CD14-positive monocyte (primary cell): ENCODE measurements at places on chromosomes 6 and 20.
A peak's percentile ranks its signal among the peaks of the same experiment; 100 is the strongest.

DNA sequence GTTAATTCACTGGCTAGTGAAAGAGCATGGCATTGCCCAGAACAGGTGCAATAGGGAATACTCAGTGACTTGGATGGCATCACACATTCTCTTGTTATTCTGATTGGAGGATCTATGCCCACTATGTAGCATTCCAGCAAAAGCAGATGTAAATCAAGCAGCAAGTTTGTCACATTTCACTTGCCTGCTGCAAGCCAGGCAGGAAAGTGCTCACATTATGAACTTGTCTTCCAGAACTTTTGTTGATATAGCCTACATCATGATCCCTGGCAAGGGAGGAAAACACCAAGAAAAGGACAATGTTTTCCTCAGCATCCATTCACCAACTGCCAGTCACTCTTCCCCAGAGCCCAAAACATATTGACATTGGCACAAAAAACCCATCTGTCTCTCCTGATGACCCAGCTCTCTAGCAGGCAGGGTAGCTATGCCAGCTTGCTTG, 77.8 kb downstream of the ARHGAP18 start:
- no peak for DNase-seq

GRCh38 chr6:74573613-74574012, 632.2 kb downstream of the COL12A1 start:
- DNase-seq: no peak

DNA sequence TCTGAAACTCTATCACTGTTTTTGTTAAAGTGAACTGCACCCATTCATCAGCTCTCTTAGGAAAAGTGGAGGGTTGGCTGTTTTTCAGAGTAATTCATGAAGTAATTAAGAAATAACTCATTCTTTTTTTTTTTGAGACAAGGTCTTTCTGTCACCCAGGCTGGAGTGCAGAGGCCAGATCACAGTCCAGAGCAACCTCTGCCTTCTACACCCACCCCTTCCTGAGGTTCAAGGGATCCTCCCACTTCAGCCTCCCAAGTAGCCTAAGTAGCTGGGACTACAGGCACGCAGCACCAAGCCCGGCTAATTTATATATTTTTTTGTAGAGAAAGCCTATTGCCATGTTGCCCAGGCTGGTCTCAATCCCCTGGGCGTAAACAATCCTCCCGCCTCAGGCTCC, 2.6 kb downstream of the ZNFX1 start:
- DNase-seq: no peak

- peak; percentile 90 for DNase-seq
Measured at GRCh38 chr20:32603046-32603726, 18.1 kb upstream of the NOL4L start.

- DNase-seq: peak; percentile 99
Measured at GRCh38 chr6:11732036-11732631, 46.5 kb downstream of the ADTRP start.

GRCh38 chr6:149095842-149096241, 221.7 kb upstream of the TAB2 start:
- DNase-seq: no peak

DNA sequence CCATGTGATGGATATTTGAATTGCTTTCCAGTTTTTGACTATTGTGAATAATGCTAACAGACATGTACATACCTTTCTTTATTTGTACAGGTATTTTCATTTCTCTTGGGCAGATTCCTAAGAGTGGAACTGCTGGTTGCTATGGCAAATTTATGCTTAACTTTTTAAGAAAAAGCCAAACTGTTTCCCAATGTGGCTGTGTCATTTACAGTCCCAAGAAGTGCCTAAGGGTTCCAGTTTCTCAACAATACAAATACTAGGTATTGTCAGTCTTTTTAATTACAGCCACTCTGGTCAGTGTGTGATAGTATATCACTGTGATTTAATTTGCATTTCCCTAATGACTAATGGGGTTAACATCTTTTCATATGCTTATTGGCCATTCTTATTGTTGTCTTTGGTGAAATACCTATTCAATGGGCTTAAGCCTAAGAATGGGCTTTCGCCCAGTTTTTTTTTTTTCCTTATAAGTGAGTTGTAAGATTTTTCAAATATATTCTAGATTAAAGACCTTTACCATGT, 10.3 kb downstream of the REPS1 start:
- no peak for DNase-seq

- no peak for DNase-seq
Measured at GRCh38 chr6:95767897-95768463, 190.6 kb downstream of the MANEA start.

GRCh38 chr6:90068703-90069523, 174.6 kb downstream of the GJA10 start:
- no peak for DNase-seq

DNA sequence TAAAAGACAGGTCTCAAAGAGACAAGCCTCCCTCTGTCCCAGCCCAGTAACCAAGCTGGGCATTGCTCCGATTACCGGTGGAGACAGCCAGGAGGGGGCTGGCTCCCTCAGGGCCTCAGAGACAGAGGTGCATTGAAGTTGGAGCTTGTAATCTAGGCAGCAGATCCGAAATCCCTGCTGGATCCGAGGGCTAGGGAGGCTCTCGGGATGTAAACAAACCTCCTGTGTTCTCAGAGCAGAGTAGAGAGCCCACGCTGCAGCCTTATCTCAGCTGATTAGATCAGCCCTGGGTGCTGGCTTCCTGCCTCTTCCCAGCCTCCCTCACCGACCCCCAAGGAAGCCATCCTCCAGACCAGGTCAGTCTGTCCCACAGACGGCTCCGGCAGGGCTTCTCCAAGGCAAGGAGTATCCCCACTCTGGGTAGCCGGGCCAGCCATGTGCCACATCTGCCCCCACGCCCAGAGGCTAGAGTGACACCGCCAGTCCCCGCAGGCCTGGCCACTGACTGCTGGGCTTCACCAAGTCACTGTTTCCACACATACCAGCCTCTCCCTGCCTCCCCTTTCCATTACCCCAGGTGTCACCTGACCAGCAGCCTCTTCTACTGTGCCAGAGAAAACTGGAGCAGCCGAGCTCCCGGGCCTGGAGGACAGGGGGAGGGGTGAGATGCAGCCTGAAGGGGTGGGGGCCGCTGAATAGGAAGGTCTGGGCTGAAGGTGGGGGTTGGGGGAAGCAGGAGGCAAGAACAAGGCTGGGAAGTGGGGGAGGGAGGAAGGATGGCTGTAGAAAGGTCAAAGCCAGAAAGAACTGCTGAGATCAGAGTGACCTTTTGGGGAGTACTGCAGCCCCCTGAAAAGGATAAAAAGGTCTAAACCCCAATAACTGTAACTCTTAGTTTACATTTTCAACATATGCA, 6.0 kb downstream of the SDC4 start:
- DNase-seq: no peak

- no peak for DNase-seq
Measured at GRCh38 chr6:5462856-5463255, 201.5 kb downstream of the FARS2 start.

GRCh38 chr6:107185391-107185970, 70.2 kb upstream of the BEND3 start:
- DNase-seq: no peak

- DNase-seq: no peak
Measured at GRCh38 chr6:156517088-156517487, 260.1 kb upstream of the ARID1B start.

- DNase-seq: no peak
Measured at GRCh38 chr6:145733810-145734209, 1.5 kb downstream of the EPM2A start.

- peak; percentile 27 for DNase-seq
Measured at GRCh38 chr6:44057931-44058616, 69.2 kb downstream of the MRPL14 start.

DNA sequence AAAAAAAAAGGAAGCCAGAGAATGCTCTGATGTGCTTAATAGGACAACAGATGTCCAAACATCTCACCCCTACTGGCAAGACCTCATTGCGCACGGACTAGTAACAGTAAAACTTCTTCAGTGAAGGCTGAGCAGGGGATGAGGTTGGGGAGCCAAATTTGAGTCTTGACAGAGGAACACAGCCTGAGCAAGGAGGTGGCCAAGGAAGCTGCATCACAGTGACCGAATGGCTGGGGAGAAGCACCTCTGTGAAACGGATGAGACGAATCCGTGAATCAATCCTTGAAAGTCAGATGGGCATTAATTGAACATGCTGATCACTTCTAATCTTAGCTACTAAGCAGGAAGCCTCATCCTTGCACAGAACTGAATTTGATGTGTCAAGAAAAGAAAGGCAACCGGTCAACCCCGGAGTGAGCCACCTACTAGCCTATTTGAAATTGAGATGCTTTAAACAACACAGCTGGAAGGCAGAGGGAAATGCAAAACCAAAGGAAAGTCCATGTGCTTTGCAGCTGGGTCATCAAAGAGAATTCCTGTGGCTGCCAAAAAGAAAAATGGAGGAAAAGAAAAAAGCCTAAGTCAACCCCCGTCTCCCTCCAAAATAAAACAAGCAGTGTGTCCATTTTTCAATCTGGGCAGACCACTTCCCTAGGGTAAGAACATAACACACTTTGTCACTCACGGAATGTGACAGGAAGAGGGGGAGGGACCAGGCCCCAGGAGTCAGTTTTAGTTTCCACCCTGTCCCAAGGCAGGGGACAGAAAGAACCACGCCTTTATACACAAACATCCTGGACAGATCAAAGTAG, 29.5 kb downstream of the PXDC1 start:
- no peak for DNase-seq

- peak; percentile 41 for DNase-seq
Measured at GRCh38 chr6:81997090-81997926, 244.8 kb upstream of the TENT5A start.

- no peak for DNase-seq
Measured at GRCh38 chr6:37221585-37222124, 35.9 kb upstream of the TBC1D22B start.
